GM23248 (cell line): ENCODE measurements at places on chromosomes 4 and X. TPM values are rescaled to one million over a fixed set of nuclear protein-coding genes. Genes with fewer than 3 reads are reported as not detected.
A peak's percentile ranks its signal among the peaks of the same experiment; 100 is the strongest.

DNA sequence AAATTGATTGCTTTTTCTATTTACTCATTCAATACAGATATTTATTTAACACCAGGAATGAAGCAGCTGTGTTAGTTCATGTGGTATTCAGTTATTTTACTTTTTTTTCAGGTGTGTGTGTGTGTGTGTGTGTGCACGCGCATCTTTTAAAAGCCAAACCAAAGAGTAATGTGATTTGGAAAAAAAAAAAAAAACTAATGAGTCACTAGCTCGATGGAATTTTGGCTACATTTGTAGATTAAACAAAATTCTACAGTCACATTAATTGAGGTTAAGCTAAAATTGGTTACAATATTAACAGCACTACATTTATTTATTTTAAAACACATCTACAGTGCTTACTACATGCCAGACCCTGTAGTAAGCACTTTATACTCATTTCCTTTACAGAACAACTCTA is 66.8 kb downstream of the HHIP start:
- no peaks in the 10 kb centered on the region for H3K36me3 ChIP-seq
- peaks cover 28% of the 10 kb centered on the region for H3K4me1 ChIP-seq
- H3K27ac ChIP-seq: no peak overlapping the region
- H3K4me3 ChIP-seq: no peak overlapping the region

GRCh38 chrX:48001260-48001659 is 2.5 kb downstream of the ZNF182 start:
- H3K27me3 ChIP-seq: no peaks in the 10 kb centered on the region
- no peak overlapping the region for H3K27ac ChIP-seq
- H3K4me1 ChIP-seq: no peaks in the 10 kb centered on the region
- H3K36me3 ChIP-seq: no peaks in the 10 kb centered on the region
- no peak overlapping the region for H3K4me3 ChIP-seq
- DNase-seq: no peak

DNA sequence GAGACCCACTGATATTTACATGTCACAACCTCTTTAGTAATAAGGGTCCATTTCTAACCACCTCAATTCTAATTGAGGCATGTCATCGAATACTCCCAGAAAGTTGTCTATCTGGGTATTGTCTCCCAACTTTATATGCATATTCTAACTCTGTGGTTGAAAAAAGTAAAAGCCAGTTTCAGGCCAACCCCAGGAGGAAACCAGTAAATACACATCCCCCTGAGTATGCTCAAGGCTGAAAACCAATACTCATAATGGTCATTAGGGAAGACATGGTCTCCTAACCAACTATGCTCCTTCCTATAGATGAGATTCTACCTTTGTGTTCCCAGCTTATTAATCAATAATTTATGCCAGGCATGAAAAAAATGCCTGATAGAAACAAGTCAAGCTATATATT is 96.6 kb downstream of the SH3KBP1 start:
- peaks cover 26% of the 10 kb centered on the region for H3K4me1 ChIP-seq
- H3K36me3 ChIP-seq: no peaks in the 10 kb centered on the region
- H3K27ac ChIP-seq: peak overlapping the region; percentile 67
- no peak for DNase-seq
- no peaks in the 10 kb centered on the region for H3K27me3 ChIP-seq

- no peaks in the 10 kb centered on the region for H3K36me3 ChIP-seq
- H3K27ac ChIP-seq: no peak overlapping the region
- no peaks in the 10 kb centered on the region for H3K4me1 ChIP-seq
- no peak for DNase-seq
These were observed 158.5 kb downstream of the SHOX start for GRCh38 chrX:789096-789495.

The PPP4R3C gene
- not detected in 2 replicates for total RNA-seq

DNA sequence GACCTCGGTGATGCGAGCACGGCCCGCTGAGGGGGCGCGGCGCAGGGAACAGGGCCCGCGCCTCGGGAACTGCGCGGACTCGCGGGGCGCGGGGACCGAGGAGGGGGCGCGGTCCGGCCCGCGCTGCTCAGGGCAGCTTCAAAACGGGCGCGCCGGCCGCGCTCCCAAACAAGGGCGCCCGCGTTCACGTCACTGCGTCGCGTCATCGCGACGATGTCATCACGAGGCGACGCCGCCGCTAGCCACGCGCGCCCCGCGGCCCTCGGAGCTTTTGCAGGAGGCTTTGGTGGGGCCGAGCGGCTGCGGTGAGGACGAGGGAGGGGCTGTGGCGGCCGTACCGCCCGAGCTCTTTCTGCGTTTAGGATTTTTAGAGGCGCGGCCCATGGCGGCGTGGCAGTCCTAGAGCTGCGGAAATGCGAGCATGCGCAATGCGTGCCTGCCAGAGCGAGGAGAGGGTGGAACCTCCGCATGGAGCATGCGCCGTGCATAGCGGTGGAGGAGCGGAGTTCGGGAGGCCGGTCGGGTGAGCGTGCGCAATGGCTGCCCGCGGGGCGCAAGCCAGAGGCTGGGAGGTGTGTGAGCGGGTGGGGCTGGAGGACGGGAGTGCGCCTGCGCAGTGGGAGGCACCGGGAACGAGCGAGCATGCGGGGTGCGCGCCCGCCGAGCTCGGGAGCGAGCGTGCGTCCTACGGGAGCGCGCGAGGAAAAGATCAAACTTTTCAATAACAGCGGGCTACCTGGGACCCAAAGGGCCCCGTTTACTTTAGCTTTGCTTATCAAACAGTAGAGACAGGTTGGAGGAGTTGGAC is at the start of gene PPP2R3B:
PPP2R3B (minus strand) TSS at position 140 of the 808 bp plus-strand sequence. CDS start 216 bp downstream, outside the sequence.
- H3K36me3 ChIP-seq: no peaks in the 10 kb centered on the region
- H3K4me3 ChIP-seq: peak within 1 kb of the TSS; percentile 79
- 0 out of 2 replicates have a peak, but pooled peaks cover 5% of the 10 kb centered on the region for H3K4me1 ChIP-seq
- DNase-seq: peak; percentile 99
- H3K27me3 ChIP-seq: no peaks in the 10 kb centered on the region

GRCh38 chr4:2793586-2794485 is 951 bp downstream of the SH3BP2 start:
- H3K36me3 ChIP-seq: no peaks in the 10 kb centered on the region
- peak overlapping the region; percentile 76 for H3K4me3 ChIP-seq
- H3K4me1 ChIP-seq: peaks cover 30% of the 10 kb centered on the region

The ZNF711 gene
- 0.38 and 0.43 TPM in 2 replicates for total RNA-seq

The ANXA5 gene
- 1,082 and 1,164 TPM in 2 replicates for total RNA-seq

GRCh38 chr4:74038425-74039314 is at the start of gene CXCL3:
TSS of gene CXCL3 (minus strand) at chr4:74038689. CDS start at chr4:74038611, 78 bp downstream.
- no peaks in the 10 kb centered on the region for H3K36me3 ChIP-seq
- H3K4me1 ChIP-seq: peaks cover 16% of the 10 kb centered on the region
- H3K27ac ChIP-seq: 0 out of 2 replicates have a peak within 1 kb of the TSS, but pooled peaks have one; percentile 4
- peak; percentile 69 for DNase-seq
- H3K27me3 ChIP-seq: no peaks in the 10 kb centered on the region
- peak within 1 kb of the TSS; percentile 95 for H3K4me3 ChIP-seq

The AMBN gene
- not detected in 2 replicates for total RNA-seq

DNA sequence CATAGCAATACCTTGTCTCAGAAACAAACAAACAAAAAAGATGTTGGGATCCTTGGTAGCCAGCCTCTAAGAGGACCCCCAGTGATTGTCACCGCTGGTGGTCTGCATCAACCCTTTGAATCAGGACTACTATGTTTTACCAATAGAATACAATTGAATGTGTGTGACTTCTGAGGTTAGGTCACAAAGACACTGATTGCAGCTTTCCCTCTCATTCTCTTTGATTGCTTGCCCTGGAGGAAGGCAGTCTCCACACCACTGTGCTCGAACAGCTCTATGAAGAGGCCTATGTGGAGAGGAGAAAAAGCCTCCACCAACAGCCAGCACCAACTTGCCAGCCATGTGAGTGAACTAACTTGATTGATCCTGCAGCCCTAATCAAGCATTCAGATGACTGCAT is 2.8 kb upstream of the SMIM14 start:
- no peak overlapping the region for H3K27ac ChIP-seq
- H3K36me3 ChIP-seq: no peaks in the 10 kb centered on the region
- no peaks in the 10 kb centered on the region for H3K27me3 ChIP-seq
- H3K4me3 ChIP-seq: no peak overlapping the region
- H3K4me1 ChIP-seq: peaks cover 11% of the 10 kb centered on the region
- no peak for DNase-seq

The PCDH11X gene
- total RNA-seq: not detected in 2 replicates
